NCI-H1092 treated with DMSO at 0.1 percent for 48 hours (cell line): ENCODE measurements at places on chromosomes 1 and 21.

DNA sequence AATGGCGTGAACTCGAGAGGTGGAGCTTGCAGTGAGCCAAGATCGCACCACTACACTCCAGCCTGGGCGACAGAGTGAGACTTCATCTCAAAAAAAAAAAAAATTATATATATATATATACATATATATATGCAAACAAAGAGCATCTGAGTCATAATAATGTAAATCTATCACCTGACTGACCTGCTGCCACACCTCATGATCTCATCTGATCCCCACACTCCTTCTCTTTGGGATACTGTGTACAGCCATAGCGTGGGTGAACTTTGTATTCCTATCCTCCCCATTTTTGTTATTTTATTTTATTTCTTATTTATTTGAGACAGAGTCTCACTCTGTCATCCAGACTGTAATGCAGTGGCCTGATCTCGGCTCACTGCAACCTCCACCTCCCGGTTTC lies 2.6 kb upstream of the HDAC1 start:
- DNase-seq: no peak

- DNase-seq: no peak
These were observed 205.5 kb upstream of the C1orf105 start for GRCh38 chr1:172215006-172215405.

- DNase-seq: peak; percentile 36
These were observed 773 bp downstream of the IFNGR2 start for GRCh38 chr21:33403786-33404585.

DNA sequence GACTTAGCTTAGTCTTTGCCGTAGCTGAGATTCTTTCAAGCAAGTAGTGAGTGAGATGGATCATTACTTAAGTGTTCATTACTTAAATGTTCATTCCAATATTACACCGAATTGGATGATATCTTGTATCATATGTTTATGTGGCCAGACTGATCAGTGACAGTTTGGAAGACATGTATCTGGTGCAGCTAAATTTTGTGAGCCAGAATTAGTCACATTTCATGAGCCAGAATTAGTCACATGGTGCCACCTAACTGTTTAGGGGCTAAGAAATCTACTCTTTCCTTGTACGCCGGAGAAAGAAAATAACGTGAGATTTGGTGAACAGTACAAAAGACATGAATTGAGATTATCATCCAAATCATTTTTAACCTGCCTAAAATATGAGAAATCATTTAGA lies 355.6 kb downstream of the USP25 start:
- DNase-seq: no peak

GRCh38 chr1:27596986-27597385 lies 7.0 kb downstream of the AHDC1 start:
- no peak for DNase-seq

DNA sequence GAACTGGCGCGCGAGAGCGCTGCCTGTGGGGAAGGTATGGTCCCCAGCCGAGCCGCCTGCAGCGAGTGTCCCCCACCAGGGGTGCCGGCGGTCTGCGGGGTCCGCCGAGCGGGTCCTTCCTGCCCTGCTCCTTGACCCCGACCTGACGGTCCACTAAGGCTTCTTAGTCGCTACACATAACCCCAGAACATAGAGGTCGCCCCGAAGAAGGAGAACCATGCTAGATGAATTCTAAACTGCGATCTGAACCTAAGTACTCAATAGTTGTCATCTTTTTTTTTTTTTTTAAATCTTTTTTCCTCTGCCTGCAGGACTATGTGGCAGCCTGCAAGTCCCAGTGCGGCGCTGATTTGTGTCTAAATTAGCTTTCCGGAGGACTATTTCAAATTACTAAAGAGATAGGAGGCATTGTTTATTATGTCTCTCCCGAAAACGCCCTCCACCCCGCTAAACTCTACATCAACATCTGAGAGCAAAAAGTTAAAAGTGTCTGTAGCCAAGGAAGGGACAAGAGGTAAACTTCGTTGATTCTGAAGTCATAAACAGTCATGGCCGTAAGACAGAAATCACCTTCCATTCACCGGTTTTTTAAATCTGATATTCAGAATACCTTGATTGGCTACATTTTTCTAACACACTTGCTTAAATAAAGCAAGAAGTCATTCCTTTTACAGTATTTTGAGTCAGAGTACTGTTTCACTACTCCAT lies 476 bp downstream of the AXDND1 start:
- DNase-seq: no peak

DNA sequence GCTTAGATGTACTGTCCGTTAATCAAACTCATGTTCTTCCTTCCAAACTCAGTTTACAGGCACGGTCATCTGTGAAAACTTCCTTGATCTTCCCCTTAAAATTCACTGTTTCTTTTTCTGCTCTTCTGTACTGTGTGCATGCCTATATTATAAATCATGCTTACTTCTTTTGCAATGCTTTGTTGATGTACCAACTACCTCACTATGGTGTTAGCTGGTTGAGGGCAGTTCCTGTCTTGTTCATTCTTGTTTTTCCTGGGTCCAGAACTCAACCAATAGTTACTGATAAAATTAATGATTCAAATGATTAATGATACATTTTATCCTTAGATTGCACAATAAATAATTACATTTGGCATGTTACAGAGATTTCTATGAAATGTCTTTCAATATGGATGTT lies 163.8 kb downstream of the CHRM3 start:
- no peak for DNase-seq

GRCh38 chr1:97119260-97120158 lies 397.9 kb downstream of the PTBP2 start:
- no peak for DNase-seq

DNA sequence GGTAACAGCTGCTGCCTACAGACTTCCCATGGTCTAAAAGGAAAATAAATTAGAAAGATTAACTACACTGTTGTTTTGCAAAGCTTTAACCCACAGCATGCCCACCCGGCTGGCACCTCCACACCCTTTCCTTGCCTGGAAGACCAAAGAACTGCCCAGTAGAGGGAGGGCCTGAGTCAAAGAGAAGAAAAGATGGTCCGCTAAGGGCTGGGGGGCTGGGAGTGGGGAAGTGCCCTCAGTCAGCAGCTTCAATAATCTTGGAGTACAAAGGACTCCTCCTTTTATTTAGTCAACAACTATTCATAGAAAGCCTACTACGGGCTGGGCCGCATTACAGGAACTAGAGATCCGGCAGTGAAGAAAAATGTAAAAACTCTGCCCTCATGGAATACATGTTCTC lies 40.6 kb downstream of the ERI3 start:
- DNase-seq: no peak

DNA sequence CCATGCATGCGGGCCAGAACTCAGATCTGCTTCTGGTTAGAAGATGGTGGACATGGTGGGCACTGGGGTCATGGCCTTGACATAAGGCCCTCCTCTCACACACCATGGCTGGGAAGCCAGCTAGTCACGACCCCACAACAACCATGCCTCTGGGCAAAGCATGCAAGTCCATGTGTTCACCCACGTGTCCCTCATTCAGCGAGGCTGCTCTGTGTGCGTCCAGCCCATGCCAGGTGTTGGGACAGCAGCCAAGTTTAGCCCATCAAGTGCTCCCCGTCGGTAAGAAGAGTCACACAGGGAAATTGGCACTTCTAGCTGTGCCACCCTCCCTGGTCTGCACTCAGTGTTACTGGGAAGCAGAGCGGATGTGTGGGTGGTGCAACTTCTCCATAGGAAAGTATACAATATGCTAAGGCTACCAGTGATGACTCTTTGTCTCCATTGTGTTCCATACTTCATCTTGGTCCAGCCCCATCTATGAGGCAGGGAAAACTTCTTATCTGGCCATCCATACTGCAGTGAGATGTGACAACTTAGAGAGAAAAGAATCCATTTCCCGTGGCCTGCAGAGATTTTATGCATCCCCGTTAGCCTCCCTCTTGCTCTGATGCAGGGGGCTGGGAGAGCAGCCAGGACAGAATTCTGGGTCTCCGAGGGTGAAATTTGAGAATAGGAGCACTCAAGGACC lies 198.0 kb downstream of the GRIK3 start:
- DNase-seq: peak; percentile 97

GRCh38 chr1:2508751-2509150 lies 17.6 kb downstream of the PANK4 start:
- no peak for DNase-seq

GRCh38 chr1:37047542-37047941 lies 13.2 kb upstream of the GRIK3 start:
- peak; percentile 19 for DNase-seq

GRCh38 chr1:98078596-98078995 lies 157.8 kb upstream of the DPYD start:
- DNase-seq: no peak

- no peak for DNase-seq
These were observed 36.3 kb upstream of the SLC6A9 start for GRCh38 chr1:44067266-44068250.

GRCh38 chr1:213994888-213995287 lies 7.1 kb downstream of the PROX1 start:
- peak; percentile 91 for DNase-seq

GRCh38 chr1:241834733-241835377 lies 13.1 kb upstream of the EXO1 start:
- peak; percentile 65 for DNase-seq

DNA sequence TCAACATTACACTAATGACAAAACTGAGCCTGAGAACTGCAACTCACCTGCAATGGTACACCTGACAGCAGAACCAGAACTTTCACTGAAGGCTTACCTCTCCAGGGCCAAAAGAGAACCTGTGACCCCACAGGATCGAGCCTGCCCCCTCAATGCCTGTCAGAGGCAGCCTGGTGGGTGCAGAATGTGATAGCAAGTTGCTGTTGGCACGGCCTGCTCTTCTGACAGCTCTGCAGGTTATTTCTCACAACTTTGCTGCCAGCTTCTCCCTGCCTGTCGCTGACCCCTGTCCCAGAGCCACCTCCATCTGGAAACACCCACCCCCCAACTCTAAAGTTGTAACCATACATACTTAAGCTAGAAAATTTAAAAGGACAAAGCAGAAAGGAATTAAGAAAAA lies 35.2 kb downstream of the HIVEP3 start:
- no peak for DNase-seq

- DNase-seq: peak; percentile 51
These were observed 14.3 kb downstream of the QSOX1 start for GRCh38 chr1:180168786-180169639.

- no peak for DNase-seq
These were observed 59.7 kb downstream of the NTPCR start for GRCh38 chr1:233010146-233010545.

DNA sequence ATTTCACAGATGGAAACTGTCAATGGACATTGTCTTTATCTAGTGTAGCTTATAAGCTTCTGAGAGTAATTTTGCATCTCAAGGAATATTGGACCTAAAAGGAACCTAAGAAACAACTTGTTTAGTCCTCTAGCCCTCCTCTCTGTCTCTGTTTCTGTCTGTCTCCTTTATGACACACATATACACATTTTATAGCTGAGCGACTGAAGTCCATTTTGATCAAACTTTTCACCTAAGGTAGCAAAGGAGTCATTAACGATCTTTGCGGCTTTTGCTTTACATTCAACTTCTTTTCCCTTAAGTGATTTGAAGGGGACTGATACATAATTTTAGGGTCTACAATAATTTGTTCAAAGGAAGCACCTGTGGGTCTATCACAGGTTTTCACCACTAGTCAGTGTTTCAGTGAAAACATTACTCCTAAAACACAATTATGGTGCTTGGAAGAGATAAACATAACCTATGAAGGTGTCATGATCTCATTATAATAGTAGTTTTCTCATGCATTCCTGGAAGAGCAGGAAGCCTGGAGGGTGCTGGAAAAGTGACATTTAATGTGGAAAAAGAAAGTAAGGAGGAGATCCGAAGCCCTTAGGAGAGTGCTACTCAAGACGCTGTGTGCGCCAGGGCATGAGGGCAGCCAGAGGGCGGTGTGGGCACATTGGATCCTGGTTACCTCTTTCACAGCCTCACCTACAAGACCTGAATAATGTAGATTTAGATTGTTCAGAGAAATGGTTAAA lies 248.6 kb downstream of the DNM3 start:
- DNase-seq: peak; percentile 43

DNA sequence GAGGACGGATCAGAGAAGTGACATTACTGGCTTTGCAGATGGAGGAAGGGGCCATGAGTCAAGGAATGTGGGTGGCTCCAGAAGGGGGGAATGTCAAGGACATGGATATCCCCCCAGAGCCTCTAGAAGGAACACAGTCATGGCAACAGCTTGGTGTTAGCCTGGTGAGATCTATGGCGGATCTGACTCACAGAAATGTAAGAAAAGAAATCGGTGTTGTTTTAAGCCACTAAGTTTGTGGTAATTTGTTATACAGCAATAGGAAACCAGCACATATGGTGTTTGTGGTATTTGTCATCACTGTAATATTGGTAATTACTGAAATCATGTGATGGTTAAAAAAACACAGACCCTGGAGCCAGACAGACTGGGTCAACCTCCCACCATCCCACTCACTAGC lies 236.2 kb downstream of the SETD4 start:
- DNase-seq: no peak

DNA sequence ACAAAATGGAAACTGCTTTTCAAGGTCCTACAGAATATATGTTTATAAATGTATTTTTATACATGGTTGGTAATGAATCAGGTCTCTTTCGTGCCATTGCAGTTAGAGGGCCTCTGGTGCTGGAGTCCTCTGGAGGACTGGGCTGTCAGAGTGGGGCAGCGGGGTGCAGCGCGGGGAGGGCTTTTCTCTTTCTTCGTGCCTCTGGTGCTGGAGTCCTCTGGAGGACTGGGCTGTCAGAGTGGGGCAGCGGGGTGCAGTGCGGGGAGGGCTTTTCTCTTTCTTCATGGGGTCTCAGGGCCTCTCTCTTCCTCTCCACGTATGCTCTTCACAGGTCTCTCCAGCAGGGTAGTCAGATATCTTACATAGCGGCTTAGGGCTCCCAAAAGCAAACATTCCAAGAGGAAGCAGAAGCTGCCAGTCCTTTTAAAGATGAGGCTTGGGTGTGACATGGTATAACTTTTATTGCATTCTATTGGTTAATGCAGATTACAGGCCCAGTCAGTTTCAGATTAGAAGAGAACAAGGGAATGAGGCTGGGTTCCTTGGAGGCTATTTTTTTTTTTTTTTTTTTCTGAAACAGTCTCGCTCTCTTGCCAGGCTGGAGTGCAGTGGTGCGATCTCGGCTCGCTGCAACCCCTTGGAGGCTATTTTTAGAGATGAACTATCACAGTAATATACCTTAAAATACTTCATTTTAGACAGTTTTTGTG lies 13.1 kb downstream of the SDCCAG8 start:
- no peak for DNase-seq

GRCh38 chr21:40173816-40174215 lies 306.6 kb downstream of the PCP4 start:
- DNase-seq: no peak

DNA sequence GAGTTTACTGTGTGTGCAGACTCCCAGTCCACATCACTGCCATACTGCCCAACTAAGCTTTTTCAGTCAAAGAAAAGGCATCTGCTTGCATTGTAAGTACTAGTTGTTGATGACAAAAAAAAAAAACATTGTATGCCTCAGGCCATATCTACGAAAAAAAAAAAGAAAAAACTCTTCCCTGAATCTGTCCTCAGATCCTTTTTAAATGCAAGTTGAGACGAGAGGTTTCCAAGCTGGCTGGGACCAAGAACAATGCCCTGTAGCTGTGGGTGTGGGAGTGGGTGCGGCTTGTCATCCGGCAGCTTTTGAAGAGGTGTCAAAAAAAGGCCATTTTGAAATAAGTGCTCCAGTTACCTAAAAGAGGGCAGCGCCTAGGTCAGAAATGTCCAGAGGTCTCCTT lies 29.2 kb upstream of the HHAT start:
- no peak for DNase-seq

- DNase-seq: no peak
These were observed 388.5 kb downstream of the PLPP3 start for GRCh38 chr1:56190806-56191365.
